Astrocyte of the cerebellum (primary cell): ENCODE measurements at places on chromosomes 16 and 17.

- no peak for DNase-seq
Observed at GRCh38 chr17:32558997-32559650, 72.3 kb downstream of the CDK5R1 start.

GRCh38 chr16:84832488-84833143 lies 12.8 kb downstream of the CRISPLD2 start:
- peak; percentile 95 for DNase-seq

DNA sequence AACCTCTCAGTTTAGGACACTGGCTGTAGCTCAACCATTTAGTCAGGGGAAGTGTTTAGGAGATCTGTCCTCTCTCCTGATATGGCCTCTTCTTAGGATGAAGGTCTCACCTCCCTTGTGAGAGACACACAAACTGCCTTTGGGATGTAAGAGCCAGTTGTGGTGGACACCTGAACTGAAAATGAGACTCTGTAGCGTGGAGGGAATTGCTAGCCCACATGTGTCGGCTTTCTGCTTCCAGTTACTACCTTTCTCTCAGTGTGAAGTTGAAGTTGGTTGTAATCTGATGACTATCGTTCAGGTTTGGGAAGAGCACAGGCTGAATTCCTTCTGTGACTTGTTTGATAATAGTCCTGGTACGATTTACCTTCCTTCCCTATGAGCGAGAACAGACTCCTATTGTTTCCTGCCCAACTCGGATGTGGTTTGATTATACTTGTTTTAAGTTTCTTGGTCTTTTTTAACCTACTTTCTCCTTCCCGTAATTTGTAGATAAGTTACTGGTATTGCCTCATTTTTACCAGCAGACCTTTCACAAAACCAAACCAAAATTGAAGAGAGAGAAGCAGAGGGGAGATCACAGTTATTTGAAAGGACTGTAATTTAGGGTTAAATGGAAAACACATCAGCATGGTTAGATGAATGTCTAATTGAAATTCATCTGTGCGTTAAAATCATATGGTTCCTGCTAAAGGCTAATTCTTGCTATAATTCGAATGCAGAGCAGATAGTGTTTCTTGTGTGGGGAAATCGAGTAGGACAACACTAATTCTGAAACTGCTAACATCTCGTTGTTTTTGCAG lies 43.2 kb downstream of the CLEC16A start:
- DNase-seq, result no peak

DNA sequence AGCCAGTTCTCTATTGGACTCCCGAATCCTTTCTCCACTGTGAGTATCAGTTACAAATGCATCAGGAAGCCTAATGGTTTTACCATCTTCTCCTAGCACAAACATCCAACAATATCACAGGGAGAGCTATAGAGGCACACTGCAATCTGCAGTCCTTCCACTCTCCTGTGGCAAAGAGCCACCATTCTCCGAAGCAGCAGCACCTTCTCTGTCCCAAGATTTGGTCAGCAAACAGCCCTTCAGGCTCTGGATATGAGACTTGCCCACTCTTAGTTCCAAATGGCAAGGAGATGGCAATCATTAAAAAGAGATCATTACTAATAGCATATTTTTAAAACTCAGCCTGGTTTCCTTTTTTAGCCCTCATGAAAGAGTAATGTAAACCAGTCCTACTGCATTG lies 223.4 kb downstream of the HS3ST3A1 start:
- DNase-seq, result no peak

- DNase-seq, result no peak
Observed at GRCh38 chr16:85527767-85528297, 85.3 kb upstream of the GSE1 start.

GRCh38 chr16:2206780-2207433 lies 1.7 kb downstream of the MLST8 start:
- DNase-seq, result no peak

- no peak for DNase-seq
Observed at GRCh38 chr17:64728041-64728695, 66.1 kb upstream of the SMURF2 start.

DNA sequence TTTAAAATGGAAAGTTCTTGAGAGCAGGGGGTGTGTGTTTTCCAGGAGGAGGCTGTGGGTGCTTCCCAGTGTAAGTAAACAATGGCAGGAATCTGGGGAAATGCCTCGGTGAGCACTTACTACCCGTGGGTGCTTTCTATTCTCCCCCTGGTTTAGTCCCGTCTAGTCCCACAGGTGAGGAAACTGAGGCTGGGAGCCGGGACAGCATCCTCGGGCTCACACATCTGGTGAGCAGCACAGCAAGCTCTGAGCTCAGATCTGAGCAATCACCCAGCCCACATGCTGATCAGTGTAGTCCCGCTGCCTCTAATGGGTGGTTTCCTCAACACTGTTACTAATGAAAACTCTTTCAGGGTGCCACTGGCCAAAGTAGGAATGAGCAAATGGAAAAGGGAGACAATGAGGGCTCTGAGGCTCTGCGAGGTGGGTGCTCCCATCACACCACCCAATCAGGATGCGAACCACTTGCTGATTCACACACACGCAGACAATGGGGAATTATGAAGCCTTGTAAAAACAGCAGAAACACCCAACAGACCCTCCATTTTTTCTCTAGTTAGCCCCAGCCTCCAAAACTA lies 202.6 kb downstream of the PARN start:
- no peak for DNase-seq
